ENCODE measurements at places on chromosomes 16 and 17.

DNA sequence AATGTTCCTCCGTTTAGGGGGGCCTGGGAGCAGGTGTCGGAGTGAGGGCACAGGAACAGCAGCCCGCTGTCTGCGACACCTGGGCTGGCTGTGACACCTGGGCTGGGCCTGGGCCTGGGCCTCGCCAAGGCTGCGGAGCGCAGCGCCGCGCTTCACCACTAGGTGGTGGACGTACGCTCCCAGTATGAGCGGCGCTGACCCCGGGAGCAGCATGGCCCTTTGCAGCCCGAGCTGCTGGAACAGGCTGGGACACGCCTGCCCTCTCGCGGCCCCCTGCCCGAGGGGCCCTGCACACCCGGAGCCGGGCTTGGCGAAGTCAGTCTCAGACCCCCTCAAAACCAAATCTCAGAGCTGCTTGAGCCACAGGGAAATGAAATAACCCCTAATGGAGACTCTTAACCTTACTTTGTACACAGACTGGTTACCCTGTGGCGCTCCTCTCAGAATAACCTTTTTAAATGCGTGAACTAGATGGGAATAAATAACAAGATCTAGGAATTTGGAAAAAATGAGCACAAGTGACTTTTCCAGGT, 38.6 kb upstream of the FA2H start:
- DNase-seq = peak; percentile 89

DNA sequence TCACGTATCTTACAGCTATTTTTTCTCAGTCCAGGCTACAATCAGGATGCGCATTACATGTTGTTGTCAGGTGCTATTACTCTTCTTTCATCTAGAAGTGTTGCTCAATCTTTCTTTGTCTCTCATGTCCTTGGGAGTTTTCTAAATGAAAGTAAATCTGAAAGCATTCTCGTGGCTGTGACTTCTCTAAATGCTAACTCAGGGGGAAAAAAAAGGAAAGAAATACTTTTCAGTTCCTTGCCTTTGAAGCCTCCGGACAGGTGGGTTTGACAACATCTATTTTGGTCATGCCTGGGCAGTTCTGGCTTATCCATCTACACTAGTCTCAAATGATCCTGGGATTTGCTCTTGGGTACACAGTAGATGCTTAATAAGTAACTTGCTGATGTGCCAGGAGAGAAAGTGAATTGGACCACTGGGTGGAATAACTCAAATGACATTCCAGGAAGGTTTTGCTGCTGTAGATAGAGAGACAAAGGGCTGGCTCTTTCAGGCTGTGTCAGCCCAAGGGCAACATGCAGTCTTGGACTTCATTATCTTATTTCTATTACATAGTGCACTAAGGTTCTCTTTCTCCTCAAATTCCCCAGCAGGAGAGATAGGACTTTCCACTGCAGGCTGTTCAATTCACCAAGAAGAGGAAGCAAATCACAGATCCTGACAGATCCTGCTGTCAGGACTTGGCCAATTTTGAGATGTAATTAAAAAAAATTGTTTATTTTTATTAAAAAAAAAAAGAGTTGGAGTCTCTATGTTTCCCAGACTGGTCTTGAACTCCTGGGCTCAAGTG, 63.6 kb upstream of the NFAT5 start:
- no peak for DNase-seq

DNA sequence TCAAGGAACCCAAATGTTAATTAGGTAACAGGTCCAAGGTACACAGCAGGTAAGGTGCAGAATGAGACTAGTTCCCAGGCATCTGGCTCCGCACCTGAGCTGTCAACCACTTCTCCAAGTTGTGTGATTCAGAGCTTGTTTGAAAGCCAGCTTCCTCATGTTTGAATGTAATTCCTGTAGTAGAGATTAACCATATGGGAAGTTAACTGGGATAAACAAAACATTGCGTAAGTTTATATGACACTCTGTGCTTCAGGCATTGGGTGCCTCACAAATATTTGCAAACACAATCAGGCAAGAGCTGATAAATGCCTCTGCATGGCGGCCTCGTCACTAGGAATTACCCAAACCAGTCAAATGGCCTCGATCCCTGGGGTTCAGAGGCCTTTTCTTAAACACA, 27.9 kb upstream of the CPHXL start:
- DNase-seq = peak; percentile 8

GRCh38 chr17:9218064-9218635, 196.8 kb downstream of the NTN1 start:
- no peak for DNase-seq

- DNase-seq = no peak
Observed at GRCh38 chr16:75081179-75081859, 35.3 kb downstream of the LDHD start.
